ENCODE measurements at places on chromosomes 2 and 18.

DNA sequence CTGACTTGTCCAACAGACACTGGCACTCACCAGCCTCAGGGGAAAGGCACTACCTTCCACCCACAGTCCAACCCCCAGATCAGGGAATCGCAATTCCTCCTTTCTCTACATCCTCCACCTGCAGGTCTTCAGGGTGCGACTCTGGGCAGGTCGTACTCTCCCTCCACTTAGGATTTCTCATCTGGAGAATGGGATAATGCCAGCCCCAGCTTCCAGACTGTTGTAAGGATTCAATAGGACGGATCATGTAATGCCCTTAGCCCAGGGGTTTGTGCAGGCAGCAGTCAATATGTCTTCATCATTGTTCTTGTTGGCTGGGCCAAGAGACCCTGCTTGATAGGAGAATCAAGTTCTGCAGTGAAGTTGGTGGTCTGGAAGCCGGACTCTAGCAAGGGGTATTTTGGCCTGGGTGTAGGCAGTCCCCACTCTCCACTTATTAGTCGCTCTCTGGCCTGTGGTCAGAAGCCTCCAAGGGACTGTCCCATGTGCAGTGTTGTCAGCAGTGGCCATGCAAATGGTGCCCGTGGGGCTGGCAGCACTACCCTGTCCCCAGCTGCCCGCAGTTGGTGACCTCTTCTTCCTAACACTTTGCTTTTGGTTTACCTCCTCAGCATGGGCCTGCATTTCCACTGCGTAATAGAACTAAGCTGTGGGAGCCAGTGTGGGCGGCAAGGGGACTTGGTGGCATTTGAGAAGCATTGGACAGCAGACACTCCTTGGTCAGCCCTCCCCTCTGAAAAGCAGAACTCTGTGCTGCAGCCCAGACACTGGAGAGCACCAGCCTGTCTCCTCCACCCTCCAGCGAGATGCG, 172.4 kb upstream of the HS6ST1 start:
- no peak for DNase-seq

GRCh38 chr2:230382108-230382507, 33.9 kb upstream of the SP100 start:
- DNase-seq = no peak

- peak; percentile 45 for DNase-seq
Observed at GRCh38 chr2:227033471-227034148, 130.4 kb downstream of the COL4A4 start.

DNA sequence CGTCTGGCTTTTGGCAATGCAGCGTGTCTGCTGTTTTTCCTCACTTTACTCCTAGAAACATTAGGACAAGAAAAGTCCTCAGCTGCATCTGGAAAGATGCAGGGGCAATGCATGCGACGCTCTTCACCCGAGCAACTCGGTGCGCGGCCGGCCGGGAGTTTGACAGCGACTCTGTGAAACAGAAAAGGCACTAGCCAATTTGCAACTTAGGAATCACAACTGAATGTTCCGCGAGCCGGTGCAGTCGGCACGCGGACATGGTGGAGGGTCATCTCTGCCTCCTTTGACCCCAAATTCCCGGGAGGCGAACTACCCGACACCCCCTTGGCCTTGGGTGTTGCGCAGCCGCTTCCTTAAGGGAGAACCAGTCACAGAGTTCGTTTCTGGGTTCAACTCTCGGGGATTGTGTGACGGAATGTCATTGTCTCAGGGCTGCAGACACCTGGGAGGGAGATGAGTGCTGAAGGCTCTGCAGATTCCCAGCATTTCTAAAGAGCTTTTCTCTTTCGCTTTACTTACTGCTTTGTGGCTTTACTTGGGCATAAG, 9.8 kb downstream of the NR4A2 start:
- DNase-seq = no peak

GRCh38 chr2:68330691-68331090, 10.9 kb upstream of the CNRIP1 start:
- DNase-seq = no peak

DNA sequence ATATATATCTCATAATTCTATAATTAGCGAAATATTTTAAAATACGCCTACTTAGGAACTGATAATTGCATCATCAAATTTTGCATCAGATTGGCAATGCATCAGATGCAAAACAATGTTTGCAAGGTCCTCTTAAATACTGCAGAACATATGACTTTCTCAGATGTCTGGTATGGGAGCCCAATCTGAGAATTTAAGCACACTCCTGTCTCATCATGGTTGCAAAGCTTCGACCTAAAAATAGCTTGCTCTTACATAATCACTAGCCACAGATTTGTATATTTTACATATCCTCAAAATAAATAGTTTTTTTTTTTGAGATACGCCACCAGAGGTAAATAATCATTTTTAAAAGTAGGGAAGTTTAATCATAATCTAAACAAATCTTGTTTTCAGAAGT, 123.2 kb downstream of the CABYR start:
- no peak for DNase-seq

DNA sequence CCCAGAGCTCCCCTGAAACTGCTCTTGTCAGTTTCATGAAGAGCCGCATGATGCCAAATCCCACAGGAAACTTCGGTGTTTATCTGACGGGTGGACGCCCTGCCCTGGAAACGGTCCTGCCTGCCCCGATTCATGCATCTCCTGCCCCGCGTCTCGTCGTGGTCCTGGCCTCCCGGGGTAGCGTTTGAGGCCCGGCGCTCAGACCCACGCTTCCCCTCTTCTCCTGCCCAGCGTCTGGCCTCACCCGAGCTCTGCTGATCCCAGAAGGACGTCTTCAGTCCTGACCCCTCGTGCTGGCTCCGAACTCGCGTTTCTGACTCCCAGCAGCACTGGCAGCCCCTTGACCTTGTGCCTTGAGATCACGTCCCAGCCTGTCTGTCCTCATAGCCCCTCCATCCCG, 180.5 kb downstream of the TMEM18 start:
- no peak for DNase-seq

DNA sequence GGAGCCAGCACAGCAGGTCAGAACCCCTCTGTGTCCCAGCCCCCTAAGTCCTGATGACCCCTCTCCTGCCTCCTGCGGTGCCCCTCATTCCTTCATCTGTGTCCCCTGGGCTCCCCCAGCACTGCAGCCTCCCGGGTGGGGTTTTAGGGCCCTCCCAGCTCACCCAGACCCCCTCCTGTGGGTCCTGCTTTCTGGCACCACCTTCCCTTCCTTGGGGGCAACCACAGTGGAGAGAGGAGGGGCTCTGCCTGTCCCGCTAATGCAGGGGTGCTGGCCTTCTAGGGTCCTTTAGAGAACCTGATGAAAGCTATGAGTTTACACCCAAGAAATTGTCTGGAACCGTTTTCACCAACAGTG, 42.7 kb upstream of the ALPP start:
- DNase-seq = peak; percentile 36

DNA sequence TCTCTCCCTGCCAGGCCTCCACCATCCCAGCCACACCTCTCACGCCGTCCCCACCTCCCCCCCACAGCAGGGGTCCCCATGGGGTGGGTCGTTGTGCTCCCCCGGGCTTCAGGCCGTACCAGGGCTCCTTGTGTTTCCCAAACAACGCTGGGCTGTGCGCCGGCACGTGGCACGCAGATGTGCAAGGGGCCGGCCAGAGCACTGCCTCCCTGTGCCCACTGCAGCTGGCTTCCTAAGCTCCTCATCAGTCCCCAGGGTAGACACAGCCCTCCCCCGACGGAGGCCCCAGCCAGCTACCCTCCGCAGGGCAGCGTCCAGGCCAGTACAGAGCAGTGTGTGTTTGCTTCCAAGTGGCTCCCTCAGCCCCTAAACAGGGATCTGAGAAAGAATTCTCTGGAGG, 34.0 kb downstream of the BIN1 start:
- no peak for DNase-seq

DNA sequence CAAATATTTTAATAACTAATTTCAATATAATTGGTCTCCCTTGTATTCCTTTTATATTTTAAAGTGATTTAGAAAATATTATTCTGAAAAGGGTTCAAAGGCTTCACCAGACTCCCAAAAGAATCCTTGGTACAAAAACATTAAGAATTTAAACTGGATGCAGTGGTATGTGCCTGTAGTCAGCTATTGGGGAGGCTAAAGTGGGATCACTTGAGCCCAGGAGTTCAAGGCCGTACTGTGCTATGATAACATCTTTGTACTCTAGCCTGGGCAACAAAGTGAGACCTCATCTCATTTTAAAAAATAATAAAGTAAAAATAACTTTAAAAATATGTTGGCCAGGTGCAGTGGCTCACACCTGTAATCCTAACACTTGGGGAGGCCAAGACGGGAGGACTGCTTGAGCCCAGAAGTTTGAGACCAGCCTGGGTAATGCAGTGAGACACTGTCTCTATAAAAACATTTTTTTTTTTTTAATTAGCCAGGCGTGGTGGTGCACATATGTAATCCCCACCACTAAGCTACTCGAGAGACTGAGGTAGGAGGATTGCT, 14.7 kb downstream of the NCL start:
- DNase-seq = no peak

DNA sequence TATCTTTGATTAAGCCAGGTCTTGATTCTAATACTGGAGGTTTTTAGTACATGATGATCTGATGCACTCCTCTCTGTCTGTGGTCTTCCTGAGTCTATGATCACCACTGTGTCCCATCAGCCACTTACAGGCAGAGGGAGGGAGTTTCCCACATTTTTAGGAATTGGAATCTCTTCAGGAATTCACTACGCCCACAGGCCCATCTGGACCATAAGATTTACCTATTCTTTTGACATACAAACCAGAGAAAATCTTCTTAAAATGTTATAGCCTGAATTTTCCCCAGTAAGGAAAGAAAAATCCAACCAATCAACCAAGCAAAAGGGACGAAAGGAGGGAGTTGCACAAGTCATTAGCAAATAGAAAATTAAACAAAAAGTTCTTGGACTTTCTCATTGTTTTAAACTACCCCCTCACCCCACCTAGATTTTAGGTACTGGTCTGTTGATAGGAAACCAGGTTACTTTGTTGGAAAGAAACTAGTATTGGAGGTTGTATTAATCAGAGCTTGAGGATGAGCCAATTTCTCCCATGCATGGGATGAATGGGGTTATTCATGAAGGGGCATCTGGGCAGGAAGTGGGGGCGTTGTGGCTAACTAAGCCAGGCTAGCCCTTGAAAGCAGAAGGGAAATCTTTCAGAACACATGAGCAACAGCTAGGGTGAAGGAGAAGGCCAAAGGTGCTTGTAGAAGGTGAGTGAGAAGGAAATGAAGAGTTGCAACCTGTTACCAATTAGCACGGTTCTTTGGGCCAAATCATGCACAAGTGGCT, 328.2 kb upstream of the MEX3C start:
- no peak for DNase-seq

DNA sequence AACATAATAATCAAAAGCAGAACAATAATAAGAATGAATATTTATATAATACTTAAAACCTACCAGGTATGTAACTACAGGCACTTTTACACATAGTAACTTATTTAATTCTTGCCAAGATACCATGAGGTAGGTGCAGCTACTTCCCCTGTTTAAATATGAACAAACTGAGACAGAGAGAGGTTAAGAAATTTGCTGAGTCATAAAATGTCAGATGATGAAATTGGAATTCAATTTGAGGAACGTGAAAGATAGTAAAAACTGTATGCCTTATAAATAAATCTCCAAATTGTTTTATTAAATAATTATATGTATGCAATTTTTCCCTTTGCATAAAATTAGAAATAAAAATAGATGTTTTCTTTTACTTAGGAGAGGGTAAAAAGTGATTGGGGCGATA, 1103.3 kb upstream of the NRXN1 start:
- DNase-seq = no peak

GRCh38 chr2:193103064-193103463, 908.3 kb upstream of the TMEFF2 start:
- no peak for DNase-seq

- DNase-seq = no peak
Observed at GRCh38 chr2:85734015-85734414, 19.8 kb upstream of the ATOH8 start.

DNA sequence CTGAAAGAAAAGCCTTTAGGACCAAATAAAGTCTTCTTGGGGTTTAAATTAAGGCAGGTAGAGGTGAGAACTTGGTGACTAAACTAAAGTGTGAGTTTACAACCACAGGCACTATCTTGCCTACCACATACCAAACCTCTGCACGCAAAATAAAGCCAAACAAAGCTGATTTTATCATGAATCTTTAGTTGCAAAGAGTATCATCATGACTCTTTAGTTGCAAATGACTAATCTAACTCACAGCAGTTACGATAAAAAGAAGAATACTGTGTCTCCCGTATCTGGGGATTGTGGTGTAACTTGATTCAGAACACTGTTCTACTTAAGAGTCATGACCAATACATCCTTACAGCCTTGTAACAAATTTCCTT, 11.2 kb downstream of the CFAP210 start:
- DNase-seq = peak; percentile 73

All from activated CD8-positive, alpha-beta memory T cell treated with anti-CD3 and anti-CD28 coated beads, Interleukin-2, amount 10 ng/mL, durations not matched to agents 7 days and 5 days (primary cell).